ENCODE measurements at places on chromosomes 2 and 18.

DNA sequence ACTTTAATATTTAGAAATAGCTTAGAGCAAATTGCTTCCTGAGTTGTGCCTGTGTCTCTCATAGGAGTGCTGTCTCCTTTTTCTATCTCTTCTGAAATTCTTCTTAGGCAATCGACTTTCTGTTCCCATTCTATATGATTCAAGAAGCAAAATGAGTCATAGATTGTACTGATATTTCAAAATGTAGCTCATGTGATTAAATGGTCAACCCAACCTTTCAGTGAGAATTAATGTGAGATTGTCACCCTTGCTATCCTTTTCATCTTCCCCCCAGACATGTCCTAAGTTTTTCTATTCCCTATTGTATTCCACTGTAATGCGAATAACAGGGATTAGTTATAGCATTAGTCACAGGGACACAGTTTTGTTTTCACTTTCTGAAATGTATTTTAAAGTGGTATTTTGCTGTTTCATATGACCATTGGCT is 413.6 kb downstream of the THSD7B start:
- DNase-seq = no peak

DNA sequence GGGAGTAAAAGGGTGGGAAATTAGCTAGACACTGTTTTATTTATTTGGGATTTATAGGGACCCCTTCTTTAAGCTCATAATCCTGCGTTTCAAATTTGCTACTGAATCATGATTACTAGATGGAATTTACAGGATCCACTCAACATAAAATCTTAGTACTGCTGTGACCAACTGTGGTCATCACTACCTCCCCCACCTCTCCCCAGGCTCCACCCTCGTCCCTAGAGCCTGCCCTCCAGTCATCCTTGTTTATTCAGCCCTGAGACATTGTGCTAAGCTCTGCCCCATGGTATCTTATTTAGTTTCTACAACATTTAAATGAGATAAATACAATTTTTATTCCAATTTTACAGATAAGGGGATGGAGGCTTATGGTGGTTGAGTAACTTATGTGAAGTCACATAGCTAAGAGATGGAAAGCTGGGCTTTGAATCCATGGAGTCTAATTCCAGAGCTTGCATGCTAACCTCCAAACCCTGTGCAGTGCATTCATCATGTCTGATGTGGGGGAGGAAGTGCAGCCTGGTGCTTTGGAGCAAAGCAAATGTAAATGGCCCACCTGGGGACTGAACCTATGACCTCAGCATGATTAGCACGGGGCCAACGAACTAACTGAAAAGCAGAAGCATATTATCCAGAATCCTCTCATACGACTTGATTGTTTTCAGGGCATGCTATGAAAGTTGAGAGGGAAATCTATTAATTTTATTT is 502.4 kb downstream of the TMEM182 start:
- no peak for DNase-seq

DNA sequence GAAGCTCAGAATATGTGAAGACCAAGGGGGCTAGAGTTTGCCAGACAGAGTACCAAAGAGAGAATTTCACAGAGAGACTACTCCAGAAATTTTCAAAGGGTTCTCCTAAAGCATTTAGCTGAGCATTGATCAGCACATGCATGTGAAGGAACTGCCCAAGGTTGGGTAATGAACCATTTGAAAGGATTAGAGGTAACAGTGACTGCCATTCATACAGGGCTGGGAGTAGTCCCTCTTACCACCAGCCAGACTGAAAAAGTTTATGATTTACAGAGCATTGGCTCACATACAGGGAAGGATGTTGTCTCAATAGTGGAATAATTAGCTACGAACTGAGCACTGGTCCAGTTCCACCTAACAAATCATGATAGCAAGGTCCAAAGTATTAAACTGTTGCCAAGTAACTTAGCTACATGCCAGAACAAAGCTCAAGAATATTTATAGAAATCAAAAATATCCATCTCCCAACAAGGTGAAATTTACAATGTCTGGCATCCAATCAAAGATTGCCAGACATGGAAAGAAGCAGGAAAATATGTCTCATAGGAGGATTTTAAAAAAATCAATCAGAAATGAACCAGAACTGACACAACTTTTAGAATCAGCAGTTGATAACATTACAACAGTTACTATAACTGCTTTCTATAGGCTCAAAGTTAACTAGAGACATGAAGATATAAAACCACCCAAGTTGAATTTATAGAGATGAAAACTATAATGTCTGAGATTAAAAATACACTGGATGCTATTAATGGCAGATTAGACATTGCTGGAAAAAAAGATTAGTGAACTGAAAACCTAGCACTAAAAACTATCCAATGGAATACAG is 25.7 kb upstream of the RNF103 start:
- DNase-seq = no peak

- no peak for DNase-seq
These were observed 72.1 kb upstream of the MAP4K4 start for GRCh38 chr2:101625387-101625786.

- DNase-seq = no peak
These were observed 65.1 kb downstream of the TFCP2L1 start for GRCh38 chr2:121219866-121220265.

All from non-pigmented ciliary epithelial cell (primary cell).